ENCODE measurements at places on chromosomes 2 and 18. TPM values are rescaled to one million over a fixed set of nuclear protein-coding genes. Genes with fewer than 3 reads are reported as not detected.

GAL3ST2 gene
- total RNA-seq, result not detected

ZNF385B gene
- 0.39 TPM for total RNA-seq

RGPD4 gene
- total RNA-seq, result not detected

PARD6G gene
- 3.6 TPM for total RNA-seq

CD8B gene
- 0.67 TPM for total RNA-seq

NAT8 gene
- total RNA-seq, result not detected

VAMP8 gene
- total RNA-seq, result 73.3 TPM

CLHC1 gene
- total RNA-seq, result 5.2 TPM

FIGN gene
- total RNA-seq, result 10.3 TPM

RIT2 gene
- not detected for total RNA-seq

ZNF804A gene
- not detected for total RNA-seq

DTNA gene
- 19.7 TPM for total RNA-seq

GAREM2 gene
- 6.8 TPM for total RNA-seq

GPR17 gene
- not detected for total RNA-seq

TXNL1 gene
- total RNA-seq, result 55.2 TPM

Measured in mesenteric fat pad (tissue), 1 donor.